ENCODE measurements at places on chromosomes 1 and 21.

GRCh38 chr21:28791595-28792282, 200.9 kb downstream of the LTN1 start:
- no peak for DNase-seq

DNA sequence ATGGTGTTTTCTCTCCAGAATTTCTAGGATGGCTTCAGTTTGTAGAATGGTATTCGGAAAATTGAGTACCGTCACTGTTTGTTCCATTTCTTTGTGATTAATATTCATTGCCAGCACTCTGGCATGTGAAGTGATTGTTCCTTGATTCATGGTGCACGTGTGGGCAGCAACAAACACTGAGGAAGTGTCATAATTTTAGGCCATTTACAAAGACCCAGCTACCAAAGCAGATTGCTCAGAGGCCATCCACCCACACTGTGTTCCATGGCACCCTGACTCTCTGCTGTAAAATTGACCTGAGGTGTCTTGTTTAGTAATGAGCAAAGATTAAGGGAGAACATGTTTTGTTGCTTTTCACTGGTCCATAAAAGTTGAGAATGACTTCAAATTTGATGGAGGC, 250.9 kb upstream of the FMN2 start:
- DNase-seq, result no peak

DNA sequence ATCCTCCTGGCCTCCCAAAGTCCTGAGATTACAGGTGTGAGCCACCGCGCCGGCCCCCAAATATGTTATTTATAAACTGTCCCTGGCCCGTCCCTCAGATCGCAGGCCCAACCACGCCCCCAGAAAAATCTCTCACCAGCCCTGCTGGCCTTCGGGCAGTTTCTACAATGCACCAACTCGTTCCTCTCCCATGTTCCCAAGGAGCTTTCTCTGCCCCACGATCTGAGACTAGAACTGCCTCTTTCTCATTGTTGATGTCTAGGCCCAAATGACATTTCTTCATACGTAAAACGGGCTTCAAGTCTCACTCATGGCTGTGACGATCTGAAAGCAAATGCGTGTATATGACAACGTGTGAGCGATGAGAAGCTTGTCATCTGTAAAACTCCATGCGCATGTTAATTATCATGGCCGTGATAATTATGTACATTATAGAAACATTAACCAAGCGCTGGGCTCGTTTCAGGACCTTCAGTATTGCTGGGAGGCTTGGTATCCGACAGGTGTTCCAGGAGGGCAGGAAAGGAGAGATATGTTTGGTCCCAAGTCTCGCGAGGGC, 748 bp upstream of the NIPAL3 start:
- no peak for DNase-seq

DNA sequence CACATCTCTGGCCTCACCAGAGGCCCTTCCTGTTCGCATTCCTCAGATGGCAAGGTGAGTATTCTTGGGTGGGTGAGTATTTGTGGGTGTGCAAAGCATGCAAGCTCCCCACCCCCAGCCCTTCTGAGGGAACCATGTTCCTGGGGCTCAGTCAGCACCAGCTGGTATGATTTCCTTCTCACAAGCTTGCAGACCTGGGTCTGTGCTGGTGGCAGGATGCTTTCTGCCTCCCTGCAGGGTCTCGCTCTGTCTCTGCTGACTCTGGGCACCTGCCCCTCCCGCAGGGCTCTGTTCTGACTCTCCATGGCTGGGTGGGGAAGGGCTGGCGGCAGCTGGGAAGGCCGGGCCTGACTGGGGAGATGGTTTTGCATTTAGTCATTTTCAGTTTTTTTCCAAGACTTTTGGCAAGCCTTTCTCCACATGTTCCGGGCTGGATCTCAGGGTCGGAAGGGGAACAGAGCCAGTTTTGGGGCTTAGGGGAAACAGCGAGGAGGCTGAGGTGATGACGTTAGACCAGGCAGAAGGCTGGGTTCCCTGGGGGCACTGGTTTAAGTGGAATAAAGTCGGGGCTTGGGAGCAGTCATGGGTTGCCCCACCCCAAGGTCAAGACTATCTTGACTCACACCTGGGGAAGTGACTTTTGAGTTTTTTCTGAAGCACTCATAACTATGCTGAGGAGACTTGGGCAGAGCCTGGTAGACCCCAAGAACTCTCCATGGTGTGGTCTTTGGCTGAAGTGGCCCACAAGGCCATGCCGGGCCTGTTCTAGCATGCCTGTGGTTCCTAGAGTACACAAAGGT, 6.2 kb downstream of the RASSF5 start:
- DNase-seq, result peak; percentile 94

- no peak for DNase-seq
Observed at GRCh38 chr1:184486761-184487445, 100.1 kb downstream of the C1orf21 start.

DNA sequence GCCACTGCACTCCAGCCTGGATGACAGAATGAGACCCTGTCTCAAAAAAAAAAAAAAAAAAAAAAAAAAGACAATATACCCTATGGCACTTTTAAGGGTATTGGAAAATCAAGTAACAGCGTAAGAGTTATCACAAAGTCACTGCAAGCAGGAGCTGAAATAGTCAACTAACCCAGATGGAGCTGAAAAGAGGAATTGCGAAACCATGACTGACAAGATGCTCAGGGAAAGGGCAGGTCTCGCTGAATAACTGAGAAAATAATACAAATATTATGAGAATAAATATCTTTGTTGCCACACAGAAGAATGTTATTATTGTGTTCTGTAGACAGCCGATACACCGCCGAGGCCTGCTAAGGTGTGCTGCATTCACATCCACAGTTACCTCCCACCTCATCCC, 17.8 kb downstream of the HLCS start:
- DNase-seq, result no peak

DNA sequence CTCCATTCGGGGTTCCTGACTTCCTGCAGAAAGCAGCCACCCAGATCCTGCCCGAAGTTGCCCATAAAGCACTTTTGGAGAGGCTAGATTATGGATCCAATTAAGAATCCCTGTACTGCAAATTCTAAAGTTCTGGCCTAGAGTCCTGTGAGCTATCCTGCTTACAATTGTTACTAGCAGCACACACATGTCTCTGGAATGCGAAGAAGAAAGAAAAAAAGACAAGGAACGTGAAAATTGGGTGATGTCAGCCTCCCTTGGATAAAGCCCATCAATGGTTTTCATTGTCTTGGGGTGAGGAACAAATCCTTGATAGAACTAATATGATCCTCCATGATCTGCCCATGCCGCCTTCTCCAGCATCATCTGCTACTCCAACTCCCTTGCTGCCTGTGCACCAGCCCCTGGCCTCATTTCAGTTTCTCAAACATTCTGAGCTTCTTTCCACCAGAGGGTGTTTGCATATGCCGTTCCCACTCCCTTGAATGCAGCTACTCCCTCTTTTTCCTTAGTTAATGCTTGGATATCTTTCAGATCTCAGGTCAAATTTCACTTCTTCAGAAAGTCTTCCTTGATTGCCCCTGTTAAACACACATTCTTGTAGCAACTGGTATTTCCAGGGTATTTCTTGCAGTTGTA, 94.0 kb downstream of the ST6GALNAC5 start:
- DNase-seq, result peak; percentile 39

GRCh38 chr1:9078015-9078751, 8.7 kb upstream of the SLC2A5 start:
- peak; percentile 86 for DNase-seq

DNA sequence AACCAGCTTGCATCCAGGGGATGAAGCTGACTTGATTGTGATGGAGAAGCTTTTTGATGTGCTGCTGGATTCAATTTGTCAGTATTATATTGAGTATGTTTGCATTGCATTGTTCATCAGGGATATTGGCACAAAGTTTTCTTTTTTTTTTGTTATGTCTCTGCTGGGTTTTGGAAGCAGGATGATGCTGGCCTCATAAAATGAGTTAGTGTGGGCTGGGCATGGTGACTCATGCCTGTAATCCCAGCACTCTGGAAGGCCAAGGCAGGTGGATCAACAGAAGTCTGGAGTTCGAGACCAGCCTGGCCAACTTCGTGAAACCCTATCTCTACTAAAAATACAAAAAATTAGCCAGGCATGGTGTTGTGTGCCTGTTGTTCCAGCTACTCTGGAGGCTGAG, 8.6 kb downstream of the OR2L3 start:
- no peak for DNase-seq

DNA sequence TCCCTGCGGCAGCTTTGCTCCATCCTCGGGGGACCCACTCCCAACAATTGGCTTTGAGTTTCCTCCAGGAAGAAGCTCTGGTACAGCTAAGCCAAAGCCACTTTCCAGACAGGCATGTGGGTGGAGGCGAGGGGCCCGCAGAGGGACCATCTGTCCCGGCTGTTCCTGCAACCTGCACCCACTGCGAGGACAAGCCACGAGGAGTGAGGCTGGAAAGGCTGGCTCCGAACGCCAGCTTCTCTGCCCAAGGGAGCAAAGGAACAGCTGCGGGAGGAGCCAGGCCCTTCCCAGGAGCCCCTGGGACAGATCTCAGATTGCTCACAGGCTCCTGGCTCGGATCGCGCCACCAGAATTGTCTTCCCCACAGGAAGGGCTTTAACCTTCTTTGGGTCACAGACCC, 28.3 kb upstream of the PEF1 start:
- no peak for DNase-seq

DNA sequence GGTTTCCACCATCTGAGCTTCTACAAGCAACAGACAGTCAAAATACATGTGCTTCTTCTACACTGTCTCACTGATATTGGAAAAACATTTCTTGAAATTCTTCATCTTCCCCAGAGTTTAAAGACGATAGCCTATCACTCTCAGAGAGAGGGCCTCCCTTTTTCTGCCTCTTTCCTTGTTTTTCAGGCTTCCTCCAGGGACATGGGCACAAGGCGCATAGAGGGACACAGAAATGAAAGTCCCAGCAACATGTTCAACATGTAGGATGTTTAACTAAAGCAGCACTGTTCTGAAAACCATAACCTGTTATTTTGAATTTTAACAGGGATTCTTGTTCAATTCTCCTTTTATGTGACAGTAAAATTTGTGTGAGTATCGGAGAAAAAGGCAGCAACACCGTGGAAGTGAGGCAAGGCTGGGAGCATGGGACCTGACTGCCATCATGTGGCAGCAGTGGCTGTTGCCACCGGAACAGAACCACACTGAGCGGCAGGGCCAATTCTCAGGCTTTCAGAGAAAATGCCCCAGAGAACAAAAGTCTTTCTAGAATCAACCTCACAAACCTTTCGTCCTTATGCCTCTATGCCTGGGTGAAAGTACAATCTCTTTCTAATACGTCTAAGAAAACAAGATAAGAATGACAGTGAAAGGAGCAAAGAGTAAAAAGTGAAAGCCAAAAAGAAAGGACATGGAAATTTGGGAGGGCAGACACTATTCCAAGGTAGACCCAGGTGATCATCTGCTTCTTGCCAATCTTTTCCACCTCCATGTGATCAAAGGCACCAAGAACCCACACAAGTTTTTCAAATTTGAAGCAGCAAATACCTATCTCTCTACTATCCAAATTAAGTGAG, 54.5 kb downstream of the PCNX2 start:
- DNase-seq, result no peak

- no peak for DNase-seq
Observed at GRCh38 chr1:200107004-200107470, 79.5 kb downstream of the NR5A2 start.

GRCh38 chr1:111887385-111887784, 102.1 kb downstream of the KCND3 start:
- DNase-seq, result no peak

DNA sequence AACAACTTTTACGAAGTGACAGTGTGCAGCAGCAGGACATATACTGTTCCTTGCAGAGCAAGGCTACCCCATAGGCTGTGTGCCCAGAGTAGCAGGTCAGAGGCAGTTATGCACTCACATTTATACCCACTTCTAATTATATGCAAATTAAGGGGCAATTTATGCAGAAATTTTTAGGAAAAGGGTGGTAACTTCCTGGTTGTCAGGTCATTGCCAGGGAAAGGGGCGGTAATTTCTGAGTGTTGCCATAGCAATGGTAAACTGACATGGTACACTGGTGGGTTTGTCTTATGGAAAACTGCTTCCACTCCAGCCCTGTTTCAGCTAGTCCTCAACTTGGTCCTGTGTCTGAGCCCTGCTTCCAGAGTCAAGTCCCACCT, 12.0 kb upstream of the SLAMF1 start:
- DNase-seq, result no peak

- no peak for DNase-seq
Observed at GRCh38 chr1:18280956-18281355, 173.4 kb downstream of the IGSF21 start.

- DNase-seq, result no peak
Observed at GRCh38 chr1:89130716-89131115, 4.8 kb upstream of the GBP2 start.

GRCh38 chr21:39673736-39674135, 61.0 kb downstream of the B3GALT5 start:
- DNase-seq, result no peak

GRCh38 chr1:180168786-180169639, 14.3 kb downstream of the QSOX1 start:
- DNase-seq, result no peak

GRCh38 chr1:172270605-172271004, 149.9 kb upstream of the C1orf105 start:
- DNase-seq, result no peak

- no peak for DNase-seq
Observed at GRCh38 chr1:10639775-10640578, 156.5 kb downstream of the CASZ1 start.

DNA sequence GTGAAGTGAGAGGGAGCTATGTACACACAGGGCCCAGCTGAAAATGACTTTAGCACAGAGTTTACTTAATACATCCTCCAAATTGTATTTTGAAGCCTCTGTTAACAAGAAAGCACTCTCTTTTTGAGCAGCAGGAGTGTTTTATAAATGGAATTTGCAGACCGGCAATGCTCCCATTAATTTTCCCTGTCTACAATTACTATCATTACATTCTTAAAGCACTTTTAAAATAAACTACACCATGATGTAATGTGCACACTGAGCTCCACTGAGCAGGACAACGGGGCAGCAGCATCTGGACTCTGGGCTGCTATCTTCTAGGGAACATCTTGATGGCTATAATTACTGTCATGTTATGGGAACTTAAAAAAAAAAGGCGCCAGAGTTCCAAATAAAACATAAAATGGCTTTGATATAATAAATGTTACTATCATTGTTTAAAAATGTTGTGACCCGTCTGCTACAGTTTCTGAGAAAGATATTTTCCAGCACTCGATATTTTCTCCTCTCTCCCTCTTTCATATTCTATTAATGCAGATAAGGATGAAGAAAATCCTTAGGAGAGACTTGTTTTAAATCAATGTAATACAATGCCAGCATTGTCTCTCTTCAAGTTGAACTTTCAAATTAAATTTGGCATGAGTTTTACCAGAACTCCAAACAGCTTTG, 150.9 kb downstream of the HLX start:
- DNase-seq, result no peak

Measured in mammary epithelial cell (primary cell).